ENCODE measurements at places on chromosomes 6 and 20. TPM values are rescaled to one million over a fixed set of nuclear protein-coding genes. Genes with fewer than 3 reads are reported as not detected.

- peaks cover 3% of the 10 kb centered on the region for H3K27me3 ChIP-seq
- peak overlapping the region; percentile 46 for H3K27ac ChIP-seq
- peaks cover 56% of the 10 kb centered on the region for H3K4me1 ChIP-seq
These were observed 2.1 kb downstream of the FOXP4 start for GRCh38 chr6:41548098-41548840.

- peak overlapping the region; percentile 26 for H3K27ac ChIP-seq
- no peak for DNase-seq
- no peak overlapping the region for H3K4me3 ChIP-seq
These were observed 8.9 kb upstream of the ERVFRD-1 start for GRCh38 chr6:11120271-11121005.

DNA sequence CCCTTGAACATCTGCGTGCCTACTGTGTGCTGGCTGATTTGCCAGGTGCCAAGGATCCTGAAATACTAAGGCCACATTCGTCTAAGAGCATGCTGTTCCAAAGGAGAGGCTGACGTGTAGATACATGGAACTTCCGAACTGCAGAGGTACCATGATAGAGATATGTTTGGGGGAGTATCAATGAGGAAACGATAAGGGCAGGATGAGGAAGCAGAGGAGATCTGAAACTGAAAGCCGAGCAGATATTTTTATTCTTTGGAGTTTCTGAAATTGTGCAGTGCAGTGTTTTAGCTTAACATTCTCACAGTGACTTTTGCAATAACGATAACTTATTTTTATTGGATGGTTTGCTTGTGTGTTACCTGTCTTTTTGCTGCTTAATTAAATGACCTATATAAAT lies 24.3 kb downstream of the BMP6 start:
- no peak overlapping the region for H3K27ac ChIP-seq
- H3K4me1 ChIP-seq, result no peaks in the 10 kb centered on the region
- H3K27me3 ChIP-seq, result peaks cover 3% of the 10 kb centered on the region

DNA sequence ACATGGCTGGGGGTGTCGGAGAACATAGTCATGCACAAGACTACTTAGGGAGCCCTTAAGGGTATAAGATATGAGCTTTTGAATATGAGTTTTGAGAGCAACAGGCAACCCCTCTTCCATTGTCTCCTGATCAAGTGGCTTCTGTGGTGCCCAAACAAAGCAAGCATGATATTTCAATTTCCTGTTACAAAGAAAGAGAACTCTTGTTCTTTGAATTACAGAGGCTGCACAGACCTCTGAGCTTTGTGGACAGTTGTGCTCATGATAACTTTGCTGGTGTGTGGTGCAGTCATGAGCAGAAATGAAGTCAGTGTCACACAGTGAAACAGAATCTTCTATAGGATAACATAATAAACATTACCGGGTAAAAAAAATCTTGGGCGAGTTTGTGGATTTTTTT lies 66.8 kb upstream of the THEMIS start:
- no peaks in the 10 kb centered on the region for H3K4me1 ChIP-seq
- no peak for DNase-seq
- H3K27ac ChIP-seq, result no peak overlapping the region
- H3K4me3 ChIP-seq, result no peak overlapping the region
- H3K36me3 ChIP-seq, result peaks cover 9% of the 10 kb centered on the region

DNA sequence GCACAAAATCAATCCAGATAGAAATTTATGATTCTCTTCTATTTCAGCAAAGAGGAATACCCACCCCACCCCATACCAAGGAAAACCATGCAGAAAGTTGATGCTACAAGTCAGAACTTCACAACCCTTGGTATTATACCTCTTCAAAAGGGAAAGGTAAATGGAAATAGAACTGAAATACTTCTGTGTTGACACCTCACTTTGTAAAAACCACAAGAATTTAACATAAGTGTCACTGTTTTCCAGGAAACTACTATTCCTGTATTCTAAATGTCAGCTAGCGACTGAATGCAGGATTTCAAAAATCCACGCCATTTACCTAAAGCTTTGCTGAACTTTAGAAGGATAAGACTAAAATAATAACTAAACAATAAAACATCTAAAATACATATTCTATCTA lies 3.6 kb downstream of the CPNE1 start:
- DNase-seq, result no peak
- H3K4me1 ChIP-seq, result peaks cover 52% of the 10 kb centered on the region
- peak overlapping the region; percentile 99 for H3K27ac ChIP-seq

- no peak overlapping the region for H3K27ac ChIP-seq
- DNase-seq, result no peak
- no peak overlapping the region for H3K4me3 ChIP-seq
- no peaks in the 10 kb centered on the region for H3K27me3 ChIP-seq
These were observed 389.6 kb upstream of the JAG1 start for GRCh38 chr20:11063444-11063843.

- no peak for DNase-seq
- no peak within 1 kb of the TSS for H3K4me3 ChIP-seq
- H3K4me1 ChIP-seq, result peaks cover 5% of the 10 kb centered on the region
- H3K36me3 ChIP-seq, result no peaks in the 10 kb centered on the region
These were observed at the start of gene LTA for GRCh38 chr6:31572041-31572911. LTA (plus strand) TSS chr6:31572289; CDS start chr6:31572743, 454 bp downstream.

- DNase-seq, result no peak
- H3K27ac ChIP-seq, result no peak overlapping the region
These were observed 7.7 kb upstream of the SEC63 start for GRCh38 chr6:107965746-107966145.

- H3K4me3 ChIP-seq, result no peak overlapping the region
- peaks cover 48% of the 10 kb centered on the region for H3K36me3 ChIP-seq
- no peaks in the 10 kb centered on the region for H3K4me1 ChIP-seq
- no peak overlapping the region for H3K27ac ChIP-seq
These were observed 26.8 kb upstream of the C20orf144 start for GRCh38 chr20:33635341-33635740.

DNA sequence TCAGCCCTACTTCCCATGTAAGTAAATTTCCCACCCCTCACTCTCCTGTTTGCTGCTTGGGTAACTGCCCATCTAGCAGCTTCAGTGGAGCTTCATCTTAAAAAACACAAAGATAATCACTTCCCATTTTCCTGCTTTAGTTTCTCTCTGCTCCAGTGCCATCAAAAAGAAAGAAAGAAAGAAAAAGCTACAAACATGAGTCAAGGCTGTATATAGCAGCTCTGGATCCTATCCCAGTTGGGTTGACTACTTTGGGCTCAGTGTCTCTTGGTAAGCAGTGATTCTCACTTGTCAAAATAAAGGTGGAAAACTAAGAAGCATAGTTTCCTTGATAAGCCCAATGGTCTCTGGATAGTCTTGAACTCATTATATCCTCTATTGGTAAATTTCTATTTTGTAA lies 48.7 kb upstream of the SRPK1 start:
- H3K27me3 ChIP-seq, result no peaks in the 10 kb centered on the region
- peaks cover 3% of the 10 kb centered on the region for H3K4me1 ChIP-seq
- no peak for DNase-seq
- no peak overlapping the region for H3K27ac ChIP-seq

The SLC2A10 gene
- total RNA-seq, result 15.8 TPM

The MICA gene
- 10.7 TPM for total RNA-seq

The SYNCRIP gene
- total RNA-seq, result 116 TPM

The GTF2H4 gene
- 40.8 TPM for total RNA-seq

The PMEPA1 gene
- total RNA-seq, result 8.8 TPM

The NKX2-4 gene
- not detected for total RNA-seq

The HDGFL1 gene
- total RNA-seq, result not detected

The AVP gene
- not detected for total RNA-seq

The PLEKHG1 gene
- 48.7 TPM for total RNA-seq

The TRAPPC3L gene
- 0.27 TPM for total RNA-seq

The SNTA1 gene
- 7.6 TPM for total RNA-seq
